ENCODE measurements at places on chromosomes 1 and 21. TPM values are rescaled to one million over a fixed set of nuclear protein-coding genes. Genes with fewer than 3 reads are reported as not detected.

SLAMF8 gene
- 0.17 TPM for polyA plus RNA-seq

PATJ gene
- 11.8 TPM for polyA plus RNA-seq

PLA2G2F gene
- not detected for polyA plus RNA-seq

TRIM46 gene
- 3.4 TPM for polyA plus RNA-seq

C21orf58 gene
- 6.3 TPM for polyA plus RNA-seq

ZNF678 gene
- polyA plus RNA-seq = 6.2 TPM

CERS2 gene
- 52.5 TPM for polyA plus RNA-seq

CCDC185 gene
- not detected for polyA plus RNA-seq

ZNF593OS gene
- polyA plus RNA-seq = not detected

KPRP gene
- polyA plus RNA-seq = not detected

GRCh38 chr1:179875596-179876299 lies 1.9 kb downstream of the TOR1AIP2 start:
- peaks cover 8% of the 10 kb centered on the region for H3K36me3 ChIP-seq
- no peaks in the 10 kb centered on the region for H3K27me3 ChIP-seq
- H3K4me3 ChIP-seq = no peak overlapping the region
- peaks cover 22% of the 10 kb centered on the region for H3K4me1 ChIP-seq
- DNase-seq = no peak
- no peak overlapping the region for H3K27ac ChIP-seq

- H3K27ac ChIP-seq = no peak overlapping the region
- H3K4me1 ChIP-seq = peaks cover 48% of the 10 kb centered on the region
- DNase-seq = peak; percentile 84
- H3K4me3 ChIP-seq = no peak overlapping the region
Observed at GRCh38 chr1:236156512-236157208, 14.3 kb downstream of the GPR137B start.

DNA sequence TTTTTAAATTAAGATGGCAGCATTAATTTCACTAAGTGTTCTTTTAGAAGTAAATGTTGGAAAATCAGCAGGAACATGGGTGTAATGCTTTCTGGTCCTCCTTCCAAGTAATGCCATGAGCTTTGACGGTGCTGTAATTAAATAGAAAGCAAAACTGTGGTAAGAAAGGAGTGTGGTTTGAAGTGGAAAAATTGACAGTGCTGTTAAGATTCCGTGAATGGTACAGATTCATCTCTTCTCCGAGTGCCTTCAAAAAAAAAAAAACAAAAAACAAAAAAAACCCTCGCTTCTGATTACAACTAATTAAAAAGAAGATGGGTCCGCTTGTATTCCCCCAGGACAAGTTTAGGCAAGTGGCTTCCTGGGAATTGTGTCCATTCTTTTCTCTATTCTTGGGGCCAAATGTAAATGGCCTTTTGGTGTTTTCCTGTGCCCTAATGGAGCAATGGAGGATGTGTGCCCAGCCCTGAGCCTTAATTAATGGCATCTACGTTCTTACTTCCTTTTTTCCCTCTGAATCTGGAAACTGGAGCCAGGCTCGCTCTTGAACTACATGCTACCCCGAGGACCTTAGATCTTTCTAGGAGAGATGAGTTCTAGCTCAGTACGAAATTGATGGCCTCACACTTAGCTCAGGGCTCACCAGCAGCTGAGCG lies 5.1 kb downstream of the LMO4 start:
- DNase-seq = peak; percentile 31
- H3K4me3 ChIP-seq = peak overlapping the region; percentile 72
- H3K27me3 ChIP-seq = no peaks in the 10 kb centered on the region
- H3K36me3 ChIP-seq = no peaks in the 10 kb centered on the region

DNA sequence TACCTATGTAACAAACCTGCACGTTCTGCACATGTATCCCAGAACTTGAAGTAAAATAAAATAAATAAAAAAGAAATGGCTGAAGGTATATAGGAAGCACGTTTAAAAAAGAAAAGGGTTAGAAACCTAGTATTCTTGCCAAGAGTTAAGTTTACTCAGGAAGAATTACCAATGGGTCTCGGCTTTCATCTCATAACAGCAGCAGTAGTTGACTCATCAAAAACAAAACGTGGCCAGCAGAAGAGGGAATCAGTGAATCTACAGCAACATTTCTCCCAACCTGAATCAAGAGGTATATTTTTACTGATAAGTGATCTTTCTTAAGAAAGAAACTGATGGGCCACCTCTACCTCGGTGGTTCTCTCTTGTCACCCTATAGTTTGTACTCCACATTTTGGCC lies 340.3 kb downstream of the BRINP2 start:
- no peaks in the 10 kb centered on the region for H3K27me3 ChIP-seq
- no peaks in the 10 kb centered on the region for H3K4me1 ChIP-seq
- no peaks in the 10 kb centered on the region for H3K36me3 ChIP-seq
- H3K4me3 ChIP-seq = no peak overlapping the region
- no peak for DNase-seq

- no peaks in the 10 kb centered on the region for H3K36me3 ChIP-seq
- H3K27ac ChIP-seq = peak overlapping the region; percentile 99
- H3K4me1 ChIP-seq = peaks cover 63% of the 10 kb centered on the region
- H3K27me3 ChIP-seq = no peaks in the 10 kb centered on the region
- DNase-seq = no peak
Observed at GRCh38 chr1:11806307-11806936, 431 bp downstream of the CLCN6 start.

GRCh38 chr1:201624741-201625225 lies 85.9 kb downstream of the NAV1 start:
- H3K4me1 ChIP-seq = no peaks in the 10 kb centered on the region
- no peak overlapping the region for H3K27ac ChIP-seq

DNA sequence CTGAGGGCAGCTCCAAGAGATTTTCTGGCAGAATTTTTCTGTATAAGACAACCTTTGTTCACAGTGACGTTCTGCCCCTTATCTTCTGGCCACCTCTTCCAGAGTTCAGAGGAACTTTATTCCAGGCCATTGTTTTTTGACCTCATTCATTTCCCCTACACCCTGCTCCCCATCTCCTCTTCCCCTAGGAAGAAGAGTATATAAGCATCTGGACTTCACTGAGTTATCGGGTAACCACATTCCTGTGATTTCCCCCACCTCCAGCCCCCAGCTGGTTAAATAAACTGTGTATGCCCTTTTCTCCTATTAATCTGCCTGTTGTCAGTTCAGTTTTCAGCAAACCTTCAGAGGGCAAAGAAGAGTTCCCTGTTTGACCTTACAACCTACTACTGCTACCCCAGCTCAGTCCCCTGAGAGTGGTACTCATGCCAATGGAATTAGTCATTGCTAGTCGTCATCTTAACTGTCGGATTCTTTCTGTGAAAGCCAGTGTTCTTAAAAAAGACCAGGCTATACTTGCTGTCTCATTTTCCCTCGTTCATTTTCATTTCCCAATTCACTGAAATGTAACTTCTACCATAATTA lies 14.3 kb upstream of the ALG14 start:
- H3K27ac ChIP-seq = no peak overlapping the region
- no peak overlapping the region for H3K4me3 ChIP-seq
- H3K4me1 ChIP-seq = no peaks in the 10 kb centered on the region
- no peak for DNase-seq

- no peaks in the 10 kb centered on the region for H3K36me3 ChIP-seq
- H3K27ac ChIP-seq = no peak overlapping the region
- DNase-seq = no peak
- no peak overlapping the region for H3K4me3 ChIP-seq
- no peaks in the 10 kb centered on the region for H3K27me3 ChIP-seq
Observed at GRCh38 chr1:222033450-222033849, 291.6 kb upstream of the DUSP10 start.

- no peak overlapping the region for H3K27ac ChIP-seq
- peak; percentile 51 for DNase-seq
- H3K4me3 ChIP-seq = no peak overlapping the region
- H3K36me3 ChIP-seq = no peaks in the 10 kb centered on the region
Observed at GRCh38 chr1:206467915-206468314, 2.4 kb upstream of the IKBKE start.
